ENCODE measurements at places on chromosomes 1 and 21.
A peak's percentile ranks its signal among the peaks of the same experiment; 100 is the strongest.

DNA sequence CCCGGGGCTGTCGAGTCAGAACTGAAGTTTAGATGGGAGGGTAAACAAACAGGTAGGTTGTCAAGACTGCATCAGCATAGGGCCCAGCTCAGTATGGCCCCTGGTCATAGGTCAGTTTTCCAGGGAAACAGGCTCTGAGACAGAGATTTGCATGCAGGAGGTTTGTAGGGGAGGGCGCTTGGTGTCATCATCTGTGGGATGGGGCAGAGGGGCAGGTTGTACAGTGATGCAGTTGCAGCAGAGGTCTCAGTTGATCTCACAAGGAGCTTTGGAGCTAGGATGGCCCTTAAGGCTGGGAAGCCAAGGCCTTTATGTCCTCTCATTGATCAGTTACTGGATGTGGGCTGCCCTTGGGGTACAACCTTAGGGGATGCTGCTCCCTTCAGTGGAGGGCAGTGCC is 38.5 kb upstream of the KCNA10 start:
- no peak for DNase-seq

DNA sequence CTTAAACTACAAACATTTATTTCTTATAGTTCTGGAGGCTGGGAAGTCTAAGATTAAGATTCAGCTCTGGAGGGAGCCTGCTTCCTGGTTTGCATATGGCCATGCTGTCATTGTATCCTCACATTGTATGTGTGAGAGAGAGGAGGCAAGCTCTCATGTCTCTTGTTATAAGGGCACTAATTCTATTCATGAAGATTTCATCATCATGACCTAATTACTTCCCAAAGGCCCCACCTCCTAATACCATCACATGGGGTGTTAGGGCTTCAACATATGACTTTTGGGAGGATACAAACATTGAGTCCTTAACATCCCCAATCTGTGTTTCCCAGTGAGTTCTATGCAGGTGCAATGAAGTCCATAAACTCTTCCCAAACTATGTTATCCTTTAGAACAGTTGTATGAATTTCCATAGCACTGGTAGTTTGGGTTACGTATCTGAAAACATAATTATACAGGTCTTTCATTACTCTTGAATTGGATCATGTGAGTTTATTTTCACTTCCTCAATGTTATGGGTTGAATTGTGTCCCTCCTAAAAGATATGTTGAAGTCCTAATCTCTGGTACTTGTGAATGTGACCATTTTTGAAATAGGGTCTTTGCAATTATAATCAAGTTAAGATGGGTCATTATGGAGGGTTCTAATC is 124.2 kb downstream of the RUNX1 start:
- no peak for DNase-seq

DNA sequence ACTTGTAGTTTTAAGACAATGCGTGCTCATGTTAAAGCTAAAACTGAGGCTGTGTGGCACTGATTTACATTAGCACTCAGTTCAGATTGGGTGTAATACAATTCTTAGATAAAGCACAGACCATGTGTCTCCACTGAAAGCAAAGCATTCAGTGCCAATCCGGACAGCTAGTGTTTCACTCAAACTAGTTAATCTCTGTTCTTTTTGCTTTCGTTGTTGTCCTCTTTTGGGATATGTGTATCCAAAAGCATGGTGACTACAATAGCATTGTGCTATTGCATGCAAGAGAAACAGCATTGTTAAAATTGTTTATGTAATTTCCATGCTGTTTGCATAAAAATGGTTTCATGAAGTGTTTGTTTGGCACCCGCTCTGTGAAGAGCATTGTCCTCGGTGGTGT is 54.6 kb downstream of the F3 start:
- DNase-seq: no peak

DNA sequence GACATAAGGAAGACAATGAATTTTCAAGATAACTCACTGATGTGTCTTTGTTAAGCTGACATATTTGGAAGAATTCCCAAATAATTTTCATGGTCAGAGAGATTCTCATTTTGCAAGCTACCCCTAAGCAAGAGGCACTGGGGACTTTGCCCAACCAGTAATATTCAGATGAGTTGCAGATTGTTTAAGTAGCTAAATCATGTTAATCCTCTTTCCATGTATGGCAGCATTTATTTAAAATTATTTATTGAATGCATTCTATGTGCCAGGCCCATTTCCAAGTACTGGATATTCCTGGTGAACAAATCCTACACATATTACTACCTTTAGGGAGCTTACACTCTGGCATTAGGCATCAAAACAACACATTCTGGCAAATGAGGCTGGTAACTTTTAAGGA is 56.5 kb upstream of the BACH1 start:
- no peak for DNase-seq

- no peak for DNase-seq
Observed at GRCh38 chr1:237428809-237429208, 386.8 kb downstream of the RYR2 start.

- no peak for DNase-seq
Observed at GRCh38 chr1:11345971-11346715, 73.1 kb downstream of the UBIAD1 start.

GRCh38 chr1:26169198-26169554 is 413 bp upstream of the C1orf232 start:
- DNase-seq: no peak

GRCh38 chr1:108962681-108963051 is 618 bp downstream of the CLCC1 start:
- DNase-seq: peak; percentile 38

- no peak for DNase-seq
Observed at GRCh38 chr1:172647110-172647564, 11.8 kb upstream of the FASLG start.

DNA sequence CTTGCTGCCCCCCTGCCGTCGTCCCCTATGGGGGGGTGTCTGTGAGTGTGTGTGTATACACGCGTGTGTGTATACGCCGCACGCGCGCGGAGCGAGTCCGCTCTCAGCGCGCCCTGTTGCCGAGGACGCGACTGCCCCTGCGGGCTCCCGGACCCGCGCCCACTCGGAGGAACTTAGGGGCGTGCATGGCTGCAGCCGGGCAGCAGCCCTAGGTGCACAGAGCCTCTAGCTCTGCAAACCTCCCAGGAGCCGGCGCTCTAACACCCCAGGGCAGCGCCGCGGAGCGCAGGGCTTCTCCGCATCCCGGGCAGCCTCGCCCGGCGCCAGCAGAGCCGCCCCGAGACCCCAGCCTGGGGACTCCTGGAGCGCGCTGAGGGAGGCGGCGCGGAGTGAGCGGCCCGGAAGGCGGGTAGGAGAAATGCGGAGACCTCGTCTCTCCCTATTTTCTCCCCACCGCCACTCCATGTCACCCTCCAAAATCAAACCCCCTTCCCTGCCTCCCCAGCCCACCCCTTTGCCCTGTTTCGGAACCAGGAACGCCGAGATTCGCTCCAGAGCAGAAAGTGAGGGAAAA is 574 bp downstream of the ITPKB start:
- DNase-seq: no peak

DNA sequence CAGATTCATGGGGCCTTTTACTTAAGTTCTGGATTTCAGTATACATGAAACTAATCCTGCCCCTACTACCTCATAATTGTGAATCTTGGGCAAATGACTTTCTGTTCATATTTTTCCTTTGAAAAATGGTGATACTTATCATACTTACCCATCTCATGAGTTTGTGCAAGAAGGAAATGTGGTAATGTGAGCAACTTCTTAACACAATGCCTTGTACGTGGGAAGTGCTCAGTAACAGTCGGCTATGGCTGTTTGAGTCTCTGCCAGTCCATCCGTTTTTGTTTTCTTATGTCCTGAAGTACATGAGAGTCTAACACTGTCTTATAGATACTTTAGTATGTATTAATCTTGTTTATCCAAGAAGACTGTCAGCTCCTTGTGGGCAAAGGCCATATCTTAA is 86.5 kb downstream of the PATJ start:
- no peak for DNase-seq

GRCh38 chr1:112522621-112523020 is 13.9 kb downstream of the WNT2B start:
- DNase-seq: no peak

GRCh38 chr1:161162052-161162451 is 2.8 kb downstream of the USP21 start:
- no peak for DNase-seq

DNA sequence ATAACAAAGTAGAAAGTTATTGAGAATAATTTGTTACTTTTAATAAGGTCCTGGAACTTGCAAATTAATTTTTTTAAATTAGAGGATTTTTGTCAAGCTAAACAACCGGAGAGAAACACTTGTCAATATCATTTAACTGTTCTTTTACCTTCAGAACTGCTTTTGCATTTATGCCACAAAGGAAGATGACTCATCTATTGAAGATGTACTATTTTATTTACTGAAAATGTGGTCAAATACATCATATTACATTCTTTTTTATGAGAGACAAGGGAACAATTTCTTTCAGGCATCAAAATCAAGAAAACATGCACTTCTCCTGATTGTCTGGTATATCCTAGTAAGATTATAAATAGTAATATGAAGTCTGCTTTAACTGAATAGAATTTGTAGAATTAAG is 558.2 kb upstream of the PRMT6 start:
- no peak for DNase-seq

GRCh38 chr1:54736685-54737084 is 21.0 kb downstream of the TTC4 start:
- no peak for DNase-seq

DNA sequence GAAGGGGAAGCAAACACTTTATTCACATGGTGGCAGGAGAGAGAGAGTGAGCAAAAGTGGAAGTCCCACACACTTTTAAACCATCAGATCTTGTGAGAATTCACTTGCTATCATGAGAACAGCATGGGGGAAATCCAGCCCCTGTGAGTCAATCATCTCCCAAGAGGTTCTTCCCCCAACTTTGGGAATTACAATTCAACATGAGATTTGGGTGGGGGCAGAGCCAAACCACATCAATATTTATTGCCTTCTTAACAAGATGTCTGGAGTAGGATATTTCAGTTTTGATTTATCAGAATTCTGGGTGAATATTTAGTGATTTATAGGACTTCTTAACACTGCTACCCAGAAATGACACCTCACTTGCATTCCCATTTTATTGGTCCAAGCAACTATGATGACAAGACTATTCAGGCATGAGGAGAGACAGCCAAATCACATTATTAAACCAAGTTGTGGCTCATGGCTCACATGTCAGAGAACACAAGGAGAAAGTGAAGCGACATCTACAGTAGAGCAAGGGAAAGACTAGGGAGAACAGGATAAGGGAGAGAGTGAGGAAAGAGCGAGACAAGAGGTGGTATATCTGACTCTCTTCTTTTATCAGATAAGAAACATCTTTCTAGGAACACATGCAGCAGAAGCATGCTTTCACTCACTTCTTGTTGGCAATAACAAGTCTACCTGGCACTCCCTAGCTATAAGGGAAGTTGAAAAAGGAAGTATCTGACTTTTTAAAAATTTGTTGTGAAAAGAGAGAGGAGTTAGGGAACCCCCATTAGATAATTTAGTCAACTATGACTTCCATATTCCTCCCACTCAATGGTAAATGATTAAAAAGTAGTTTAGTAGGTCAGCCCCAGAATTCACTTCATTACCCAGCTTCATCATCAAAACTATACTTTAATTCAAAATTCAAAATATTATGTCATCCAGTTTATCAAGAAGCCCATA is 36.6 kb upstream of the PTPRC start:
- DNase-seq: peak; percentile 32

GRCh38 chr1:227781314-227781930 is 34.1 kb upstream of the PRSS38 start:
- DNase-seq: no peak

DNA sequence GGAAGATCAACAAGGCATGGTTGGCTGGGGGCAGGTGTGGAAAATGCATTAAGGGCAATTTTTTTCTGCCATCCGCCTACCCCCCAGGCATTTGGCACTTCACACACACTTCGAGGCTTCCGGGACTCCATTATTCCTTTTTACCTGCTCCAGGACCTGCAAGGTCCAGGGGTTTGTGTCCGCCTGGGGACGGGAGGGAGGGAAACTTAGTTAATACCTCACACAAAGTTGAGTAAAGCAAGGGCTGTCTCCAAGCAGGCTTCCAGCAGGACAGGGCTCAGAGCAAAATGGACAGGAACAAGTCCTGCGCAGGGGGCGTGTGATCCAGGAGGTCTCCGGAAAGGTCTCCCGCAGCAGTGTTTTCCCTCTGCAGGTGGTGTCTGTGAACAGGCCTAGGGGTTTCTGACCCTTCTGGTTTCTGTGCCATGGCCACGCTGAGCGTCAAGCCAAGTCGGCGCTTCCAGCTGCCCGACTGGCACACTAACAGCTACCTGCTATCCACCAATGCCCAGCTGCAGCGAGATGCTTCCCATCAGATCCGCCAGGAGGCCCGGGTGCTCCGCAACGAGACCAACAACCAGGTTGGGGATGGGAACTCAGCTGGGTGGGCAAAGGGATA is 712 bp downstream of the TEKT2 start:
- no peak for DNase-seq

DNA sequence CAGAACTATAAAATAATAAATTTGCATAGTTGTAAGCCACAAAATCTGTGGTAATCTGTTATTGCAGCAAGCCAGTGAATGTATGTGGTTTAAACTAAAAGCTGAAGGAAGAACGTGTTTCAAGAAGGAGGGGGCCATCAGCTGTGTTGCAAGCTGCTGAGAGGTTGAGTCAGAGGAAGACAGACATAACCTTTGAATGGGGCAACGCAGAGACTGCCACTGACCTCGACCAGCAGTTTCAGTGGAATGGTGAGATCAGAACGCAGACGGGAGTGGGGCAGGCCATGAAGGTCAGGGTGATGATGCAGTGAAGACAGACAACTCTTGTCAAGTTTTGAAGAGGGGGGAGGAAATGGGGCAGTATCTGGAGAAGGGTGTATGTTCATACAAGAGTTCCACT is 23.2 kb upstream of the QSOX1 start:
- no peak for DNase-seq

DNA sequence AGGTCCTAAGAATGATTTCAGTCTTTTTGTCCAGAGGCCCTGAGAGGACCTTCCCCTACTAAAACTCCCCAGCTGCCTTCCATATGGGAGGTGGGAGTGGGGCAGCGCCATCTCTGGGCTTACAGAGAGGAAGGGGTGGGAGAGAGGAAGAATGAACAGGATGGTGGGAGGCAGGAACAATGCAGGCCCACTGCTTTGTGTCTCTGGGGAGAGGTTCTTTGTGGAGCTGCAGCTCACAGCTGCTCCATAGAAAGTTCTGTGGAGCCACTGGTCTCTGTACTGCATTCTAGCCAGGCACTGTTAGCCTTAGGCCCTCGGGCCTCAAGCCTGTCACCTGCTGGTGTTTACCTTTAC is 43.6 kb upstream of the A3GALT2 start:
- DNase-seq: no peak

GRCh38 chr1:106681939-106682522 is 374.4 kb upstream of the PRMT6 start:
- no peak for DNase-seq

DNA sequence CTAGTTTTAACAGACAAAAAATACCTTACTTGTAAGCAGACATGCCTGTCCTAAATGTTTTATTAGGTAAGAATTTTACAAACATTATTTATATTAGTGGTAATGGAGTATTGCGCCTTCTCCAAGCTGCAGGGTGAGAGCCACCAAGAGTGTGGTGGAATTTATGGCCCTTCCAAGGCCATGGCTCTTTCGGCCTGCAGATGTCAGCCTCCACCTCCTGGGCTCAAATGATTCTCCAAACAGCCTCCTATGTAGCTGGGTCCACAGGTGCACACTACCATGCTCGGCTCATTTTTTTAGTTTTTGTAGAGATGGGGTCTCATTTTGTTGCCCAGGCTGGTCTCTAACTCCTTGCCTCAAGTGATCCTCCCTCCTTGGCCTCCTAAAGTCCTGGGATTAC is 56.3 kb downstream of the ITGB3BP start:
- no peak for DNase-seq
